Kidney epithelial cell (primary cell): ENCODE measurements at places on chromosomes 3 and 15.

GRCh38 chr3:38460377-38461270, 6.9 kb downstream of the ACVR2B start:
- DNase-seq: no peak

- DNase-seq: no peak
These were observed 15.8 kb downstream of the ALDH1A2 start for GRCh38 chr15:58049520-58050227.

- DNase-seq: no peak
These were observed 248.9 kb downstream of the THSD4 start for GRCh38 chr15:71364117-71364584.

DNA sequence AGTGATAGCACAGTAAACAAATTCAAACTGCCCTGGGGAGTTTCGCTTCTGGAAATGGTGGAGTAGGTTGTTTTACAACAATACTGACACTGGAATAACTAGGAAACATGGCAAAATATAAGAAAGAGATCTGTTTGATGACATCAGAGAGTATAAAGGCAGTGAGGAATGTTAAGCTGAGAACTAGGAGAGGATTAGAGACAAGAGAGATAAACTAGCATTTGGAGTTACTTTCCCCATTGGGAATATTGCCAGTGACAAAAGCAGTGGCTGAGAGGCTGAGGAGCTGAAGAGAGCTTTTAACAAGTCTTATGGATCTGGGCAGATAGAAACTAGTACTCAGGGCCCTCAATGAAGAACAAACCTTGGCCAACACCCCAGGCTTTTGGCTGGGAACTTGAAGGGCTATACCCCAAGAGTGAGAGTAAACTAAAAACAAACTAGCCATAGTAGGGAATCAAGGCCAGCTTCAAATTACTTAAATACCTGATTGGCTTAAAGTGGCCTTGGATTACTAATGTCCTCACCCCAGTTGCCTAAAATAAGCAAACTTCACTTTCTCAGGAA, 280.4 kb downstream of the KLF13 start:
- DNase-seq: no peak

GRCh38 chr15:98963444-98963843, 44.1 kb downstream of the PGPEP1L start:
- no peak for DNase-seq

DNA sequence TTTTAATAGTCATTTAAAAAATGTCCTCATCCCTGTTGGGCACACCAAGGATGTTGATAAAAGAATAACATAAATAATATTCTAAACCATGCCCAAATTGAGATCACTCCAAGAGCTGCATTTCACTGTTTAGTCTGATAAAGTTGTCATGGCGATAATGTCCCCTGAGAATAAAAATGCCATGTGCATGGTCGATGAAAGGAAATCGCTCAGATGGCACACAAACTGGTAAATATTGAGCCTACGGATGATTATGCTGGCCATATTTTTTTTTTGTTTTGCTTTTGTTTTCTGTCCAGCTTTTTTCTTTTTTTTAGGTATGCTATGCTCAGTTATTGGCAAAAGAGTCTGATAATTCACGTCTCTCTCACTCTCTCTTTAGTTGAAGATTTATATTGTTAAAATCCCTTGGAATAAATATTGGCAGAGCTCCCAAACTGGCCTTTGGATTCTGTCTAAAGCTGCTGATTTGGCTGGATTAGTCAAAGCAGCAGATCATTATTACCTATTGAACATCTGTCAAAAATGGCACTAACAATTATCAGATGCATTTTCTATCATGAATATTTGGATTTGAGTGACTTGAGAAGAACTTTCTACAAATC, 643.8 kb downstream of the SQOR start:
- DNase-seq: no peak

DNA sequence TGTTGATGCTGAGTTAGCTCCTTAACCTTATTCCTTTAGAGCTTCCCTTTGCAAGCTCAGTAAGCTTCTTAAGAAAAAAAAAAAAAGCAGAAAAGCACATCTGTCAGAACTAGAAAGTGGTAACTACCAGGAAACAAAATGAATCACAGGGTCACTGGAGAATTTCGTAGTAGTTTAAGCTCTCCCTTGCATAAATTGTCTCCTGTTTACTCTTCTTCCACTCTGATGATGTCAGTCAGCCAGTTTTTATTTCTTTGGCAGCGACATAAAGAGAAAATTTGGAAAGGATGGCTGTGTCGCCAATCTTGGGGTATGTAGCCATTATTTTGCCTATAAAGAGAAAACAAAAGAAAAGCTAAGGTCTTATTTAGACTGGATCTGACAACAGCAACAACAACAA, 3.2 kb upstream of the GABRR3 start:
- DNase-seq: no peak

DNA sequence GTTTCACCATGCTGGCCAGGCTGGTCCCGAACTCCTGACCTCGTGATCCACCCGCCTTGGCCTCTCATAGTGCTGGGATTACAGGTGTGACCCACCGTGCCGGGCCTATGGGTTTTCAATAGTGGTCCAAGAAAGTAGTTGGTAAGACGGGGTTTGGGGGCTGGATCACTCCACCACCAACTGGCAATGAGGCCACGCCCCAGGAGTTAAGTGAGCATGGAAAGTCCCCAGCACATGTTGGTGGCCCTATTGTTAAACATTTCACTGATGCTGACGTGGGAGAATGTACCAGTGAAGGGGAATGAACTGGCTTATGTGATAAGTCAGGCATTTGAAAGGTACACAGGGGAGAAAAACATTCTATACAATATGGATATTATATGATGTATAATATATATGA, 80.4 kb downstream of the CHRD start:
- DNase-seq: no peak

- no peak for DNase-seq
These were observed 24.1 kb downstream of the RHOA start for GRCh38 chr3:49387721-49388120.
